Psoas muscle (tissue), 8 donors: ENCODE measurements at places on chromosomes 1 and 21. TPM values are rescaled to one million over a fixed set of nuclear protein-coding genes. Genes with fewer than 3 reads are reported as not detected.

Gene HECTD3
- 34.0 TPM for total RNA-seq

DNA sequence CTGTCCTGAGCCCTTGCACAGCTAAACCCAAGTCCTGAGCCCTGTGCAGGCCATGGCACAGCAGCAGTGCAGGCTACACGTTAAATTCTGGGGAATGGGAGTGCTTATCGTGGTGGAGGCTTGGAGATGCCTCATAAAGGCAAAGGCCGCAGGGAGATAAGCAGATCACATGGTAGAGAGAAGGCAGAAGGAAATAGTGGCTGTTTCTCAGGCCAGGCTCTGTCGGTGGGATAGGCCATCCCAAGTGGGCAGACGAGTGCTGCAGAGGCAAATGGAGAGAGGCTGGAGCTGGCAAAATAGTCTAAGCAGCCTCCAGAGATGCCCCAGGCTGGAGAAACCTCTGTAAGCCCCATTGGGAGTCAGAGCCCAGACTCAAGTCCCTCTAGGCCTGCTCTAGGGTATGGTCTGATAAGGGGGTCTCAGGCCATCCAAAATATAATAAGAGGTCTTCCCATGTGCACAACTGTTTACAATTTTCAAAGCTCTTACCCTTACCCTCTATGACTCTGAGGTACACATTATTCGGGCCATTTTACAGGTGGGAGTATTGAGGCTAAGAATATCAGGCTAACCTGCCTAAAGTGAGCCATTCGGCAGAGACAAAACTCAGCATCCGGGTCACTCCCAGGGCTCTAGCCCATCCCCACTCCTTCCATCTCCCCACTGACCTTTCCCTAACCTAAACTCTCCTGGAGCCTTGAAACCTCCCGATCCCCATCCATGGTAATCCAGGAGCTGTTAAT, 79.6 kb downstream of the NKAIN1 start:
- no peaks in the 10 kb centered on the region for H3K27me3 ChIP-seq
- DNase-seq: no peak
- H3K4me3 ChIP-seq: no peak overlapping the region
- no peaks in the 10 kb centered on the region for H3K4me1 ChIP-seq

DNA sequence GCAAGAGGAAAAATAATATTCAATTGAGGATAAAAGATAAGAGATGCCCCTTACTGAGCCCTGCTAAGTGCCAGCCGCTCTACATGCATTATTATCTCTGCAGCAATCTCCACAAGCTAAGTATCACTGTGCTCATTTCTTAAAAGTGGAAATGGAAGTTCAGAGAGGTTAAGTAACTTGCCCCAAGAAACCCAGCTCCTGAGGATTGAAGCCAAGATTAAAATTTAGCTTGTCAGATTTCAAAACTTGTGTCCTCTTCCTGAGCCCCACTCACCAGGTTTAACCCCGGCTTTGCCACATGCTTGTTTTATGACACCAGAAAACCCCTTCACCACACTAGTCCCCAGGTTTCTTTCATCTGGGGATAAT, 11.2 kb upstream of the PAX7 start:
- H3K4me1 ChIP-seq: no peaks in the 10 kb centered on the region
- H3K36me3 ChIP-seq: no peaks in the 10 kb centered on the region
- no peak overlapping the region for H3K4me3 ChIP-seq
- peaks cover 5% of the 10 kb centered on the region for H3K27me3 ChIP-seq

GRCh38 chr1:67555461-67556296, 125.5 kb upstream of the SERBP1 start:
- no peak for DNase-seq
- H3K27ac ChIP-seq: no peak overlapping the region
- H3K4me3 ChIP-seq: no peak overlapping the region
- H3K27me3 ChIP-seq: no peaks in the 10 kb centered on the region
- no peaks in the 10 kb centered on the region for H3K36me3 ChIP-seq

DNA sequence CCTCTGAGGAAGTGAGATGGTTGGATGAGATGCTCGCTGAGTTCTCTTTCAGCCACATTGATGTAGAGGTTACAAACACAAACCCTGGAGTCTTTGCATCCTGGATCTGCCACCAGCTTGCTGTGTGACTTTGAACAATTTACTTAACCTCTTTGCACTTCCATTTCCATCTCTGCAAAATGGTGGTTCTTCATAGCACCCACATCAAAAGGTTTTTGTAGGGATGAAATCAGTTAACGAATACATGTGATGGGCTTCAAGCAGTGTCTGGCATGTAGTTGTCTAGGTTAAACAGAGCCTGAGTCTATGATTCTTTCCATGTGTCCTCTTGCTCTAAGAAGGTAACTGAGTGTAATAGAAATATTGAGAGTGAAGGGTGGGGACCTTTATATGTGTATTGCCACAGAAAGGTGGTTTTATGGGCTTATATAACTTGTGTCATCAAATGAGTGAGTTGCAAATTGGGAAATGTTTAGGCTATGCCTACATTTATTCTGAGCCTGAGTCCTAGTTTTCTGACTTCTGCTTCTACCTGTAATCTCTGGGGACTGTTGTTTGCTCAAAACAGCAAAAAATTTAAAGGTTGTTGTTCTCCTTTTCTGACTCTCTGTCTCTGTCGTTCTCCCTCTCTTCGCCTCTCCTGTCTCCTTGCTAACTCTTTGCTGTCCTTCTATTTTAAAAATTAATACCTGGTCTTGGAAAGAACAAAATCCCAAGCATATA, 27.3 kb upstream of the LRRN2 start:
- no peak for DNase-seq
- no peaks in the 10 kb centered on the region for H3K4me1 ChIP-seq
- H3K27me3 ChIP-seq: no peaks in the 10 kb centered on the region
